ENCODE measurements at places on chromosomes 13 and 19.

GRCh38 chr13:35514801-35515502, 38.5 kb upstream of the MAB21L1 start:
- DNase-seq: no peak

DNA sequence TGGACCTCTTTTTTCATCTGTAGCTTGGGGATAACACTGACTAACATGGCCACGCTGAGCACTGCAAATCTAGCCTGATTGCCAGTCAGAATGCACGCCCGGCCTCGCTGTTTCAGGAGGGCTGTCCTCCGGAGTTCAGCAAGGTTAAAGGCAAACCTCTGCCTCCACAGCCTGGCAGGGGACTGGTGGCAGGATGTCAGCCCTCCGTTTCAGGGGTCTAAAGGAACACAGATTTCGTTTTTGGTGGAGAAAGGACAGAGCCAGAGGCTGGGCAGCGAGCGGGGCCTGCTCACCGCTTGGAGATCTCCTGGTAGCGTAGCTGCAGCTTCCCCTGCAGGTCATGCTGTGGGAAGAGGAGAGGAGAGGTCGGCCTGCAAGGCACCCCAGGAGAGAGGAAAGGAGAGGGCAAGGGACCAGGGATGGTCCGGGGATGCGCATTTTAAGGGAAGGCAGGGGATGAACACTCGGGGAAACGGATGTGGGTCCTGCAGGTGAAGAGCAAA, 560 bp downstream of the NDUFA7 start:
- DNase-seq: peak; percentile 20

DNA sequence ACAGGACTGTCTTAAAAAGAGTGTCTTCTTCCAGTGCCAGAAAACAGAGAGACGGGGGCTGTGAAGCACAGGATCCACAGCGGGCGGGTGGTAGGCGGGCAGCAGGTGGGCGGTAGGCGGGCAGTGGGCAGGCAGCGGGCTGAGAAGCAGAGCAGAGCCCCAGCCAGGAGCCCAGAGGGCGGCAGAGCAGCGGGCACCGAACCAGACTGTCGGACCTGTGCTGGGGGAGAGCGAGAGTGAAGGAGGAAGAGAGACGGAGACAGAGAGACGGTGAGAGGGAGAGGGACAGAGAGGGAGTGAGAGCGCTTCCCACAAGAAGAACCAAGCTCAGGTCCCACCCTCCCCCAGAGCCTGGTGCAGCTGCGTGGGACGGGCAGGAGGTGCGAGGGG, 30.3 kb downstream of the RASA3 start:
- peak; percentile 18 for DNase-seq

GRCh38 chr13:99267927-99268326, 9.7 kb upstream of the GPR18 start:
- DNase-seq: no peak

GRCh38 chr19:10805065-10805757, 30.8 kb downstream of the TMED1 start:
- DNase-seq: no peak

DNA sequence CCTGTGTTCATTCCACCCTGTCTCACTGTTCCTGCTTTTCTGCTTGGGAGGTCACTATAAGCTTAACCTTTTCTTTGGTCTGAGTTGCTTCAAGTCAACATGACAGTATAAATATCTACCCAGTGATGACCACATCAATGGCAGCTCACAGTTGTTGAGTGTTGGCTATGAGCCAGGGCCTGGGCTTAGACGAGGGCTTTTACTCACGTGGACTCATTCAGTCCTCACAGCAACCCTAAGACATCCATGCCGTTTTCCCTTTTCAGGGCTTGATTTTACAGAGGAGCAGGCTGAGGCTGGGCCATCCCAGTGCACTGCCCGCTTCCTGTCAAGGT, 10.2 kb upstream of the CCDC97 start:
- DNase-seq: peak; percentile 38

GRCh38 chr19:517721-518597, 10.7 kb downstream of the TPGS1 start:
- no peak for DNase-seq

- no peak for DNase-seq
These were observed 26.5 kb downstream of the CEBPG start for GRCh38 chr19:33399745-33400681.

- DNase-seq: no peak
These were observed 2512.0 kb downstream of the PCDH9 start for GRCh38 chr13:64718116-64718515.

GRCh38 chr19:34960940-34961679, 2.9 kb downstream of the ZNF792 start:
- DNase-seq: no peak

DNA sequence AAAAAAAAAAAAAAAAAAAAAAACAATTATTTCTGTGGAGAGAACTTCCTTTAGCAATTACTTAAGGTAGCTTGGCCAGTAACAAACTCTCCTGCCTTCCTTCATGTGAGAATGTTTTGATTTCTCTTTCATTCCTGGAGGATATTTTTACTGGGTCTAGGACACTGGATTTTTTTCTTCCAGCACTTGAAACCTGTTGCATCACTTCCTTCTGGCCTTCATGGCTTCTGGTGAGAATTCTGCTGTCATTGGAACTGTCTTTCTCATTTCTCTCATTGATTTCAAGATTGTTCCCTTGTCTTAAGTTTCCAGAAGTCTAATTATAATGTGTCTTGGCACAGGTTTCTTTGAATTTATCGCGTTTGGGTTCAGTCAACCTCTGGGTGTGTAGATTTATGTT, 19.3 kb upstream of the RAB20 start:
- DNase-seq: no peak

DNA sequence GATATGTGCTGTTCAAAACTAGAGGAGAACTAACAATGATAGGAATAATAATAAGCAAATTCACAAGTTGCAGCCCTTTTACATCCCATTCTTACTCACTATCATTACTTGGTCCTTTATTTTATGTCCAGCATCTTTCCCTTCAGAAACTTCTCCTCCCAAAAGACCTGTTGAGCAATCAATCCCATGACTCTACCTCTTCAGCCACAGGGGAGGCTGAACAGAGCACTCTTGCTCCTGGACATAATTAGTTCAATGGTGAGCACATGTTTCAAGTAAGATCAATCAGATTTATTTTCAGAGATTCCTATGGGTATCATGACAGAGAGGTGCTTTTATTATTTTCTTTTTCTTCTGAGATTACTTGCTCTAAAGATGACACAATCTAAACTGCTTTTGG, 260.0 kb downstream of the COG6 start:
- no peak for DNase-seq

- no peak for DNase-seq
These were observed 598 bp downstream of the OR2Z1 start for GRCh38 chr19:8722032-8722431.

DNA sequence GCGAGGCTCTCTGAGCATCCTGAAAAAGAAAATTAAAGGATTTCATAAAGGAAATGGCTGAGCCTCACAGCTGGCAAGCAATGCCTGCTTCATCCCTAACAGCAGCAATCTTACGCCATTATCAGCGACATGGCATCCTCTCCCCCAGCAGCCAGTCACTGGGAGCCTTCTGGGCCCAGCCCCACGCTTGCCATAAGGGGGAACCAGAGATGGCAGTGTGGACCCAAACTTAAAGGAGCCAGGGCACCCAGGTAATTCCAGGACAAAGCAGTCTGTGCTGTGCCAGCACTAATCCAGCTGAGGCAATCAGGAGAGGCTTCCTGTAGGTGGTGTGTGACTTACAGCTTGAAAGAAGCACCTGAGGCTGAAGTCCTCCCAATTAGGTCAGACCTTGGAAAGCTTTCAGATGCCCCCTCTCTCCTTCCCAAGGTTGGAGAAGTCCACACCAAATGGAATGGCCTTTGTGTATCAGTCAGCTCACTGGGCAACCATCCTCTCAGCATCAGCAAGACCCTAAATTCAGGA, 10.3 kb downstream of the VSTM2B start:
- DNase-seq: no peak

DNA sequence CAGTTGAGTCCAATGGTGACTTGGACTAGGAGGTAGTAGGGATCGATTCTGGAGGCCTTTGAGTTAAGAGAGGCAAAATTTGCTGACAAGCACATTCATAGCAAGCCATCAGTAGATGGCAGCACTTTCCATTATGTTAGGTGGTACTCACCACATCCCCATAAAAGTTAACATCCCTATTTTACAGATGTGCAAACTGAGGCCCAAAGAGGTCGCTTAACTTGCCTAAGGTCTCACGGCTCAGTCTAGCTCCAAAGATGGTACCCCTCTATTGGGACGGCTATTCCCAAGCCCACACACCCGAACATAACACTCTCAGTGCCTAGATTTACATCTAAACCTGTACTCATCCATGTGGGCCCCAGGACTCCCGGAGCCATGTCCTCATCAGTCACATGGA, 21.5 kb upstream of the FOSB start:
- DNase-seq: no peak

DNA sequence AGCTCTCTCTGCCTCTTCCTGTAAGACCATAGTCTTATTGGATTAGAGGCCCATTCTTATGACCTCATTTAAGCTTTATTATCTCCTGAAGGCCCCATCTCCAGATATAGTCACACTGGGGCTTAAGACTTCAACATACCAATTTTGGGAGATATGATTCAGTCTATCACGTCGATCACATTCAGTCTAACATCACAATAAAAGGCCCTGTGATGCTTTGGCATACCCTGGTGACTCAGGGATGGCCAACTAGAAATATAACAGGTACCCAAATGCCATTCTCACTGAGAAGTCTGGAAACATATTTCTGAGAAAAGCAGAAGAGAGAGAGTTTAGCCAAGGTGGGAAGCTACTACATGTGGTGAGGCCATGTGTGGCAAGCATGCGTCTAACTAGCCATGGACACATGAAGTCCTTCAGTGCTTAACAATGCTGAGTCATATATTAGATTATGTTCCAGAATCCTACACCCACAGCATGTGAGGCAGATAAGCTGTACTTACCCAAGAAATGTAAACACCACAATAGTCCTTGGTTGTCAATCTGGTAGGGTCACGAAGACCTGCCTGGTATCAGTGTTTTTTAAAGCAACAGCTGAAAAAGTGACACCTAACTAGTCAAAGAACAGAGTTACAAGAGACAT, 485.1 kb downstream of the FOXO1 start:
- no peak for DNase-seq

GRCh38 chr19:17052439-17052838, 22.8 kb downstream of the HAUS8 start:
- DNase-seq: peak; percentile 64

- no peak for DNase-seq
These were observed 26.3 kb downstream of the SIPA1L3 start for GRCh38 chr19:37932985-37933936.

DNA sequence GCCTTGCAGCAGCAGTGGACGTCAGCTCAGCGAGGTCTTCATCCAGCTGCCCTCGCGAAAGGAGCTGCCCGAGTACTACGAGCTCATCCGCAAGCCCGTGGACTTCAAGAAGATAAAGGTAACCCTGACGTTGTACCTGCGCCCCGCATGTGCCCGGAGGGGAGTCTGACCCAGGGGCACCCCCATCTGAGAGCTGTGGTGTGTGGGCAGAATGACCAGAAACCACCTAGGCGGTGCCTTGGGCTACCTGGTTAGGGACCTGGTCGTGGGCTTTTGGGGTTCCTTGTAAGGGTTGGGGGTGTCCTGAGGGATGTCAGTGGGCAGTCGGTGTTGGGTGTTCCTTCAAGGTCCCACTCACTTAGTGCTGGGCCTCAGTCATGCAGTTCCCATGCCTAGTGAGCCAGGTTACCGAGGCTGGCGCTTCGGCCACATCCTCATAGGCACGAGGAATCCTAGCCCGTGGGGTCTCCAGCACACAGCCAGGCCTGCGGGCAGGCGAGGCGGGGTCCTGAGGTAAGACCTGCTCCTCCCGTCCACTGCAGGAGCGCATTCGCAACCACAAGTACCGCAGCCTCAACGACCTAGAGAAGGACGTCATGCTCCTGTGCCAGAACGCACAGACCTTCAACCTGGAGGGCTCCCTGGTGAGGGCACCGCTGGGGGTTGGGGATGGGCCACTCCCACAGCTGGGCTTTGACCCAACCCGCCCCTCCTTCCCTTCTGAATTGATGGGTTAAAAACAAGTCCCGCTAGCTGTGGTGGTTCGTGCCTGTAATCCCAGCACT, 30.8 kb upstream of the LDLR start:
- no peak for DNase-seq
